ENCODE measurements at places on chromosomes 3 and 15. TPM values are rescaled to one million over a fixed set of nuclear protein-coding genes. Genes with fewer than 3 reads are reported as not detected.

Gene SLC25A36
- 45.7 TPM for total RNA-seq

Gene LRRC31
- total RNA-seq: not detected

Gene CKMT1A
- total RNA-seq: not detected

DNA sequence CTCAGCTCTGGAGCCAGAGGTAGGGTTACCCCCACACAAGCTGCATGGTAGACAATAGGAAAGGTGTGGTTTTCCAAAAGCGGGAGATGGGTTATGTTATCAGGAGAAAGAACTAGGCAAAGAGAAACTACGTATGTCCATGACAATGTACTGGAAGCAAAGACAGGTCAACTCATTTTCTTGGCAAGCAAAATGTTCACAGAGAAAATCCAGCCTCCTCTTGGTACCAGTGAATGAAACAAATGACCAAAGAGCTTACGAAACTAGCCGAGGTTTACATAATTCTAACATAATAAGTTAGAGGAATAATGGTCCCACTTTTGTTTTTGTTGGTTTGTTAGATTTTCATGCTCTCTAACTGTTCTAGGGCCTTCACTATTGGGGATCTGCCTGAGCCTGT, 338.1 kb upstream of the TGFBR2 start:
- no peak for DNase-seq
- no peaks in the 10 kb centered on the region for H3K27me3 ChIP-seq
- no peak overlapping the region for H3K4me3 ChIP-seq
- H3K36me3 ChIP-seq: no peaks in the 10 kb centered on the region
- no peak overlapping the region for H3K27ac ChIP-seq

- no peak overlapping the region for H3K27ac ChIP-seq
- DNase-seq: no peak
- H3K36me3 ChIP-seq: no peaks in the 10 kb centered on the region
- no peak overlapping the region for H3K4me3 ChIP-seq
These were observed 165.1 kb downstream of the APBA2 start for GRCh38 chr15:29050870-29051269.

DNA sequence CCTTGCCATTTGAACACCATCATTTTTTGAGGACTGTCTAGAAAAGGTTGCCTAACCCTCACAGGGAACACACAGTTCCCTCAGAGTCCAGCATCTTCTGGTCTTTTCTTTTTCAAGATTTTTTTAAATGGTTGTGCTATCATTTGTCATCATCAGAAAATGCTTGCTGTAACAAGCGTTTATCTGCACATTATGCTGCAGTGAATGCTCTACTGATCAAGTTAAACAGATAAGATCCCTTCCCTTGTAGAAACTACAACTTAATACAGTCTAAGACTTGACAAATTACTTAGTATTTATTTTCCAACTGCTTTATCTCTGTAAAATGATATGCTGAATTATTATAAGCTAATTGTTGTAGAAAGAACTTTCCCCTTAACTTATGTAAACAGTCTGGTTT, 11.9 kb upstream of the ALPK3 start:
- H3K4me3 ChIP-seq: no peak overlapping the region
- DNase-seq: no peak
- H3K36me3 ChIP-seq: peaks cover 56% of the 10 kb centered on the region
